ENCODE measurements at places on chromosomes 16 and 17. TPM values are rescaled to one million over a fixed set of nuclear protein-coding genes. Genes with fewer than 3 reads are reported as not detected.

The TBC1D3H gene
- not detected for total RNA-seq

The SEZ6L2 gene
- total RNA-seq: 1.2 TPM

The C1QTNF1 gene
- total RNA-seq: 8.9 TPM

The TERB1 gene
- not detected for total RNA-seq
